Jurkat, Clone E6-1 (cell line): ENCODE measurements at places on chromosomes 12 and 14.

- no peak for DNase-seq
These were observed 26.3 kb upstream of the AMIGO2 start for GRCh38 chr12:47105914-47106674.

- DNase-seq: no peak
These were observed 1449.0 kb upstream of the FLRT2 start for GRCh38 chr14:84080944-84081343.

DNA sequence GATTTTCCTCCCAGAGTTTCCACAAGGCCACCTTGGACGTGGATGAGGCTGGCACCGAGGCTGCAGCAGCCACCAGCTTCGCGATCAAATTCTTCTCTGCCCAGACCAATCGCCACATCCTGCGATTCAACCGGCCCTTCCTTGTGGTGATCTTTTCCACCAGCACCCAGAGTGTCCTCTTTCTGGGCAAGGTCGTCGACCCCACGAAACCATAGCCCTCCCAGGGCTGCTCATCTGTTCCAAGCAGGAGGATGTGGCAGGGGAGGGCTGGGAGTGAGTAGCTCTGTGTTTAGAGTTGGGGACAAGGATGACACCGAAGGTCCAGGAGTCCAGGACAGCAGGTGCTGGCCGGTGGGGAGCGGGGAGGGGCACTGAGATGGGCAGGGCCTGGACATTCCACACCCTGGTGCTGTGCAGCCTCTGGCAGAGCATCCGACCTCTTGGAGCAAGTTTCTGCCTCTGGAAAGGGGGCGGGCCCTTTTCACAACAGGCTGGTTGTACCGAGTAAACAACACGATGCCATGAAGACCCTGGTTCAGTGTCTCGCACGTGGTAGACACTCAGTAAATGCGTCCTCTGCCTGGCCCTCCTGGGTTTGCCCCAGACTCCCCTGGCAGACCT, 8.2 kb downstream of the SERPINA4 start:
- no peak for DNase-seq

GRCh38 chr12:22700106-22700505, 75.1 kb downstream of the ETNK1 start:
- no peak for DNase-seq

DNA sequence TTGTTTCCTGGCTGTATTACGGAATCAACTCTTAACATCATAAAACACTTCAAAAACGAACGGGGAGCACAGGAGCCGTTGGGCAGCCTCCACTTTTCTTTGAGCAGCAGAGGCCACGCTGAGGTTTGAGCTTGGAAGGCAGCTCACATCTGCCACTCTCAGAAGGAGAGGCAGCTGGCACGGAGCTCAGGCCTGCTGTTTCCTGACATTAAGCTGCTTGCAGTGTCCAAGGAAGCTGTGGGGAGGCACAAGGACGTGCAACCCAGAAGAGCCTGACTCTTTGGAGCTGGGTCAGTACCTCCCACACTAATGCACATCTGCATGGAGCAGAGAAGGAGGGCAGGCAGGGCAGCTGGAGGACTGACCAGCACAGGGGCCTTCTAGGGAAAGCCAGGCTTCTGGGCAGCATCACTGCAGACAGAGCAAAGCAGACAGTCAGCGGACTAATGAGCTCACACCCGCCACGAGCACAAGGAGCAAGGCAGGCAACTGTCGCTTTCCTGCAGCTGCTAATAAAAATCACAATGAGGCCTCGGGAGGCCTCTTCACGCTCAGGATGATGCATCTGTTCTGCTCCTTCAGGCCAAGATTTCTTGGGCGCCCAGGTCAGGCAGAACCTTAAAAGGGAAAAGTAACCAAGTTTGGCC, 211.1 kb downstream of the GLT1D1 start:
- no peak for DNase-seq

- peak; percentile 23 for DNase-seq
These were observed 38.1 kb upstream of the LMNTD1 start for GRCh38 chr12:25591144-25591543.

GRCh38 chr14:95948558-95948981, 71.9 kb downstream of the TUNAR start:
- no peak for DNase-seq

DNA sequence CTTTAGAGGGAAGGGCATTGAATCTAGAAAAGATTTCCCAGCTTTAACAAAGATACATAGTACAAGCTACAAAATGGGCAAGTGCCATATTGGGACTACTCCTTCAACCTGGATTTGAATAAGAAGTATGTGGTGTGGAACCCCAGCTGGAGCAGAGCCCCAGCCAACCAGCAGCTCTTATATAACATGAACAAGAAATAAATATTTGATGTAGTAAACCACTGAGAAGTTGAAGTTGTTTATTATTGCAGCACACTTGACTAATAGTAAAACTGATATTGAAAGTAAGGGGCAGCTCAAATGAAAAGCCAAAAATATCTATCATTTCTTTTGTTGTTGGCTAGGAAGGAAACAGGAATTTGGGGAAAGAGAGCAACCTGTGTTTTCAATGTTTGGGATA, 701.8 kb downstream of the TMTC2 start:
- no peak for DNase-seq

GRCh38 chr14:70442750-70443149, 9.2 kb upstream of the ADAM21 start:
- DNase-seq: no peak

DNA sequence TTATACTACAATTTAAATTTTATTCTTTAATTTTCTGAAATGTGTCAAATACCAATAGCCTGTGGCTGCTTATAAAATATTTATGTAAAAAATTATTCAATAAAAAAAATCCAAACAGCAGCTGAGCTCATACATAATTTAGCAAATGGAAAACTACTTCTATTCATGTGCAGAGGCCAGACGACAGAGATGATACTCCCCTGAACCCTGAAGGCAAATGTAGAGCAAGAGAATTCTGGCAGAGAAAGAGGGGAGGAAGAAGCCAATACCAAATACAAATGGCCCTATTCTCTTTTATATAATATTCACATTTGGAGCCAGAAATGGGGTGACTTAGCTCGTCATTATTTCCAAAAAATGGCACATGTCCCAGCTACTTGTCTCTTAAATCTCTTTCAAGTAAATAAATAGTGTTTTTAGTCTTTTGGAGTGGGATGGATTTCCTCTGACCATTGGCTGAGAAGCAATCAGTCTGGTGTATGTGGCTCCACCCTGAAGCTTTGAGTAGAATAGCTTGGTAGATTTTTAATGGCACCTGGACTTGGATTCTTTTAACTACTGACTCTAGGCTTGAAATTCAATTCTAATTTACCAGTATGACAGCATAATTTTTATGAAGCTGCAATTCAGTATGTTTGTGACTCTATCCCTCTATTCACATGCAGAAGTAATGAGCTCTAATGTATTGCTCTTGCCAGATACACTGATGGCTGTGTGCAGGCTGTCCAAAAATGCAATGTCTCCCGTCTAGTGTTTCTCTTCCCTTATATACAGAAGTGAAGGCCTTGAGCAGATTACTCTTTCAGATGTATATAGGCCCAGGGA, 113.4 kb upstream of the SCAF11 start:
- DNase-seq: no peak

- DNase-seq: no peak
These were observed 39.0 kb upstream of the TC2N start for GRCh38 chr14:91906374-91906773.

- DNase-seq: peak; percentile 15
These were observed 142.8 kb downstream of the PAWR start for GRCh38 chr12:79547735-79548609.

DNA sequence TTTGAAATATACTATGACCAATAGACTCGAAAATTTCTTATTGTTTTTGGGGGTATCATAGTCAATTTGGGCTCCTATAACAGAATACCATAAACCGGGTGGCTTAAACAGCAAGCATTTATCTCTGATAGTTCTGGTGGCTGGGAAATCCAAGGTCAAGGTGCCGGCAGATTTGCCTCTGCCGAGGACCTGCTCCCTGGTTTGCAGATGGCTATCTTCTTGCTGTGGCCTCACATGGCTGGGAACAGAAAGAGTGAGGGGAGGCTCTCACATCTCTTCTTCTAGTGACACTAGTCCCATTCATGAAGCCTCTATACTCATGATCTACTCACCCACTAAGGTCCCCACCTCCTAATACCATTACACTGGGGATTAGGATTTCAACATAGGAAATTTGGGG, 70.7 kb downstream of the BORCS5 start:
- DNase-seq: no peak

DNA sequence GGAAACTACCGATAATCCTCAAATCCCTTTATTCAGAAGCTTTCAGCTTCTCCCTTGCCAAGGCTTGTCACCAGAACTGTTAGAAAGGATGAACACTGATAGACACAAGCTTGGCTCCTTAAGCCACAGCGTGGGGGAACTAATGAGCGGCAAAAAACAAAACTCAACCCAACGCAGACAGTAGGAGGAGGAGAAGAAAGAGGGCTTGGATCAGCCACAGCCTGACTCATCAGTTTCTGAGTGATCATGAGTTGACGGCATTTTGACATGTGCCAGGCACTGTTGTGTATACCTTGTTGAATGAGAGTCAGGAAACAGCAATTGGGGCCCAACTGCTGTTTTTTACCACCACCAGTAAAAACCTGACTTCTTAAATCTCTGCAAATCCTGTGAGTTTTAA, 23.7 kb downstream of the PLXNC1 start:
- DNase-seq: no peak

GRCh38 chr14:100816286-100816949, 9.5 kb upstream of the MEG3 start:
- no peak for DNase-seq

DNA sequence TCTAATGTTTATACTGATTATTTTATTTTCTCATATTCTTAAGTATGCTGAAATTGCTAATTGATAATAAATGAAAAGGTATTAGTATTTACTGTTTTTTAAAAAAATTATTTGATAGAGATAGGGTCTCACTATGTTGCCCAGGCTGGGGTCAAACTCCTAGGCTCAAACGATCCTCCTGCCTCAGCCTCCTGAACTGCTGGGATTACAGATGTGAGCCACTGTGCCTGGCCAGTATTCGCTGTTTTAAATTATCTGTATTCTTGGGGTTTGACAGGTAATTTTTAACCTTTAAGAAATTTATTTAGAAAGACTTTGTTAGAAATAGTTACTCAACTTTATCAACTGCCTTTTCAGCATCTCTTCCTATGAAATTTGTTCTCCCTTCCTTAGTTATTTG, 32.2 kb downstream of the RAN start:
- DNase-seq: no peak

DNA sequence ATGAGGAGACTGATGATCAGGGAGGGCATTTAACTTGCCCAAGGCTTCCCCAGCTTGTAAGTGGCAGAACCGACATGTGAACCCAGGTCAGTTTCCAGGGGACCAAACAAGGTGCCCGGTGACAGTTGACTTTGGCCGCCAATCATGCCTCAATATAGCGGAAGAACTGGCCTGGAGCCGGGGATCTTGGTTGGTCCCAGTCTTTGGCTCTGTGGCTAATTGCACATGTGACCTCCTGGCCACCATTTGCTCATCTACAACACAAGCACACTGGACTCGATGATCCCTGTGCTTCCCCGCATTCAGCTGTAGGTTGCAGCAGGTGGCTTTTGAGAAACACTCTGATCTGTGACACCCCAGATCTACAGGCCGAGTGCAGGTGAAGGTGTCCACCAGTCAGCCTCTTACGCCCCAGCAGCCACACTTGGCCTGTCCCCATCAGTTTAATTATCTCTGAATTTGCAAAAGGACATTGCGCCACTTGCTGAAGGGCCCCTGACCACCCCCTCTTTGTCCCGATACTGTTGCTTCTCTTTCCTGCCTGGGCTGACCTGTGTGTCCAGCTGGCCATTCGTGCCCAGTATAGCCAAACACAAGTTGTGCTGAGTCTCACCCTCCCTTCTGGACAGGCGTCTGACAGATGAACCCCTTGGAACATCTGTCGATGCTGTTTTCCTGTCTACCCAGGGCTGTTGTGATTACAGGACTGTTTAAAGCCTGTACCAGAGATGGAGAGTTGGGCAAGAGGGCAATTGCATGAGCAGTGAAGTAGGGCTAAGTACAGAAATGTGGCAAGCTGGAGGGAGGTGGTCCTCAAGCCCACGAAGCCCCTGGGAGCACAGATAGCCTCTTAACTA, 14.1 kb downstream of the ACACB start:
- no peak for DNase-seq

- DNase-seq: no peak
These were observed 367.6 kb downstream of the C12orf75 start for GRCh38 chr12:105698075-105698474.

- no peak for DNase-seq
These were observed 31.8 kb upstream of the RPH3A start for GRCh38 chr12:112759786-112760185.

DNA sequence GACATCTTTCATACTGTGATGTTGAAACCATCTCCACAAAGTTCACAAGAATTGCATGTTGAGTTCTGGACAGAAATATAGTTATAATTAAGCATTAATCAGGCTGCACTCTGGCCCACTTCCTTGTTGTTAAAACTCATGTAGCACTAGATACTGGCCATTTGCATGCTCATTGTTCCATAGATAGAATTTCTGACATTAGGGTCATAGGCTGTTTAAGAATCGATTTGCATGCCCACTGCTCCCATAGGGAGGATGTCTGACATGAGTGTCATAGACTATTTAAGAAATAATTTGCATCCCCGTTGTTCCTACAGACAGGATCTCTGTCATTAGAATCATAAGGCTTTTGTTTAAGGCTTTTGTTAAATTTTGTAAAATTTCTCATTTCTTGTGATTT, 50.2 kb downstream of the MYF5 start:
- DNase-seq: no peak

- DNase-seq: no peak
These were observed 10.4 kb downstream of the NCOR2 start for GRCh38 chr12:124556896-124557501.

DNA sequence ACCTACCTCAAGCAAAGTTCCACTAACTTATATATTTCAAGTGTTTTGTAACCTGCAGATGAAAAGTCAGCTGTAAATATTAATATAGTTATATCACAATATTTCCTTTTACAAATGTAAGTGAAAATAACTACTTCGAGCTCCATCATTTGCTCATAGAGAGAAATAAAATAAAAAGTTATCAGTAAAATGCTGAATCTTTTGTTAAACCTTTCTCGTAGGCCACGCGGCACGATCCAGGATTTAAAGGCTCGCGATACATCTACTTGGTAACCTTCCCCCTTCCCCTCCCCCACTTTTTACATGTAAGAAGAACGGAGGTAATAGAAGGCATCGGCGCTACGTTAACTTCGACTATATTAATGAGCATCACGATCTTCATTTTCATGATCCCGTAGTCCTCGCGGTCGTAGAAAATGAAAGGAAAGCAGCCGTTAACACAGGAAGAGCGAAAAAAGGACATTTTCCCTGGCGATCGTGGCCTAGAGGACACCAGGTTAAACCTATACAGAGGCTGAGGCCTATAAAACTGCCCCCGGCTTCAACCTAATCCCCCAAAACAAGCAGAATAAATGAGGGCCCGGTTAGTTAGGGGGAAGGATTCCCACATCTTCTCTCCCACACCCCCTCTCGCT, 508 bp downstream of the HNRNPC start:
- DNase-seq: peak; percentile 66
